ENCODE measurements at places on chromosomes 4 and X. TPM values are rescaled to one million over a fixed set of nuclear protein-coding genes. Genes with fewer than 3 reads are reported as not detected.

DNA sequence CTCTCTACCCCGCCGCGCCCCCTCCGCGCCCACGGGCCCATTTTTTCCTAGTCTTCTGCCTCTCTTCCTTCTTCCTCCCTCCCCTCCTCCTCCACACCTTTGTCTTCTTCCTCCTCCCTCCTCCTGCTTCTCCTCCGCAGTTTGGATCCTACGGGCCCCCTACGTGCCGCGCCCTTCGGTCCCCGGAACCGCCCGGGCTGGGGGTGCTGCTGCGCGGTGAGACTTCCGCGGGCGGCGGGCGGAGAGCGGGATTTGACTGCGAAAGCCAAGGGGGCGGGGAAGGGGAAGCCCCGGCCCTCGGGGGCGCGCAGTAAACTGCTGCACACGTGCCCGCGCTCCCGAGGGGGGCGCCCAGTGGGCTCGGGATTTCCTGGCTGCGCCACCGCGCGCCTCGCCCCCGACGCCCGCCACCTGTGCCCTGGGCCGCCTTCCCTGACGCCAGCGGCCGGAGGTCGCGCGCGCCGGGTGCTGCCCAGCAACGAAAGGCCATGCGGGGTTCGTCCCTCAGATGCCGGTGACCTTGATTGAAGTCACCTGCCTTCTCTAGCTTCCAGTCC lies 3.3 kb upstream of the NKX3-2 start:
- peak; percentile 67 for DNase-seq

- no peak for DNase-seq
These were observed 595 bp downstream of the MBNL3 start for GRCh38 chrX:132488180-132488705.

DNA sequence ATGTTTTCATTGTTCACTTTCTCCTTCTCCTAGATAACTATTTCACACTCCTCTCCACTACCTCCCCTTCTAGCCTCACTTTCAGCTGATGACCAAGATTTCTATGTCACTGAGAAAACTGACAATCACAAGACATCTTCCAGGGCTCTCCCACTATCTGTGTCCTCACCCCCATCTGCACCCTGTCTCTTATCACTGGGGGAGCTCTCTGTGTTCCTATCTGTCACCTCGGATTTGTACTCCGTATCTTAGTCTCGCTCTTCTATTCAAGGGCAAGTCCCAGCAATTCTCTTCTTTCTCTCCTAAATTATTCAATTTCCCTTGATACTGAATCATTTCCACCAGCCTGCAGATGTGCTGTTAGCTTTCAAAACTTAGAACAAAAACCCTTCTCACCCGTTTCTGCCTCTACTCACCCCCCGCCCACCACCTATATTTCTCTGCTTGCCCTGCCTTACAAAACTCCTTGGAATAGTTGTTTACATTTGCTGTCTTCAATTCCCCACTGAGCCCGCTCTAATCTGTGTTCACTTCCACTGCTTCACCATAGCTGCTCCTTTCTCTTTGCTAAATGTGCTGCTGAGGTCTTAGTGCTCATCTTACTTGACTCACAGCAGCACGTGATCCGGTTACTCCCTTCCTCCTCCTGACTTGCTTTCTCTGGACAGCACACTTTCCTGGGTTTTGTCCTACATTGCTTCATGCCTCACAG lies 293.2 kb downstream of the UNC5C start:
- no peak for DNase-seq

- no peak for DNase-seq
These were observed 13.0 kb downstream of the EXOC1 start for GRCh38 chr4:55866290-55866907.

DNA sequence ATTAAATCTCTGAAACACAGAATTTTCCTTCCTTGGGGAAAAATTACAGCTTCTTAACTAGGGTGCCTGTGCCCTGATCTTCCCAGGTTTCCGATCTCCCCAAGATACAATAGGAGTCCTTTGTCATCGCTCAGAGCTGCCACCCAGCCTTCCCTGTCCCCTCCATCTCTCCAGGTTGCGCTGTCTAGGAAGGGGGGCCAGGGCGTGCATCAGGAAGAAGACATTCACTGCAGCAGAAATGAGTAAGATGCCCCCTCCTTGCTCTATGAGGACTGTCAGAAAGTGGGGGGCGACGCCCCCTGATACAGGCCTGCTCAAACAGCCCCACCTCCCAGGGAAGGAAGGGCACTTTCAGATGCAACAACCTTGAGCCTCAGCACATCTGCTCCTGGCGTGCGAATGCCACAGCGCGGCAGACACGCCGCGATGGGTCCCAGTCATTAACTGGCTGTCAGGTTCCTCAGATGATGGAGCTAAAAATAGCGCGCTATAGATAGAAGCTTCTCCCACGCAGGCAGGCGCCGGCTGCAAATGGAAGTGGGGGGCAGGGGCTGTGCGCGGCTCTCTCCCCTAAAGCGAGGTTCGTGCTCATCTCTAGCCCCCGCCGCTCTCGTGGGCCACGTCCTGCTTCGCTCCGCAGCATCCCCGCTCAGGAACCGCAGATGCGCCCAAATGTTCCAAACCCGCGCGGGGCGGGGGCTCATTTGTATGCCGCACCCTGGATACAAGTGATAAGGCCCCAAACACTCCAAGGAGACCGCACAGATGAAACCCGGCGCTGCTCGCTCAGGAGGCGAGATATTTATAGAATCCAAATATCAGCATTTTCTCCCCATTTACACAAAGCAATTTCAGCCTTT lies 57.6 kb upstream of the LGI2 start:
- peak; percentile 83 for DNase-seq

DNA sequence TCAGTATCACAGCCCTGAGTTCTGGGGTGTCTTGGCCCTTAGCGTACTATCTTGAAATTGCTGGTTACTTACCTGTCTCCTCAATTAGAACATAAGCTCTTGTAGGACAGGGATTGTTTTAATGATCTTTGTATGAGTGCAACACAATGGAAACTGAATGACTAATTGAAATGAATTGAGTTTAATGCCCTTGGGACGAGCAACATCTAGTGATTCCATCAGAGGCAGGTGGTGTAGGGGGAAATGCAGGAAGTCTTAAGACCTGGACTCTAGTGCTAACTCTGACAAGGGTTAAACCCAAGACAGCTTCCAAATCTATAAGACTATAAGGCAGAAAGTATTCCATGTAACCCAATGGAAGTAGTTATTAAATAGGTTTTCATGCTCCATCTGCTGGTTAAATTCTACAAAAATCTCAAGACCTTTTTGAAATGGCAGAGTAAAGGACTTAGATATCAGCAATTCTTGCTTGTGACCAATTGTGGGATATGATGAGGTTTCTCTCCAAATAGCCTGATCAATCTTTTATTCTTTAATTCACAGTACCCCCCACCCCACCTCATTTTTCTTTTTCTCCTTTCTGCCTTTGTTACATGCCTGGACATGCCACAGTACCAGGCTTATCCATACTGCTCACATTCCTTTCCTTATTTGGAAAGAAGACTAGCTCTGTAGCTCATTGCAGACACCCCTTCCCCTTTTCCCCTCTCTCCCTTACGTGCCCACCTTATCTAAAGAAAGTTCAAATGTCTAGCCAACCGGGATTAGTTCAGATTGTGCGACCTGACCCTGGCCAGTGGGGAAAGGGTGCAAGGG lies 340.8 kb downstream of the PAPSS1 start:
- DNase-seq: no peak

GRCh38 chr4:25101836-25102235 lies 58.4 kb downstream of the SEPSECS start:
- no peak for DNase-seq

DNA sequence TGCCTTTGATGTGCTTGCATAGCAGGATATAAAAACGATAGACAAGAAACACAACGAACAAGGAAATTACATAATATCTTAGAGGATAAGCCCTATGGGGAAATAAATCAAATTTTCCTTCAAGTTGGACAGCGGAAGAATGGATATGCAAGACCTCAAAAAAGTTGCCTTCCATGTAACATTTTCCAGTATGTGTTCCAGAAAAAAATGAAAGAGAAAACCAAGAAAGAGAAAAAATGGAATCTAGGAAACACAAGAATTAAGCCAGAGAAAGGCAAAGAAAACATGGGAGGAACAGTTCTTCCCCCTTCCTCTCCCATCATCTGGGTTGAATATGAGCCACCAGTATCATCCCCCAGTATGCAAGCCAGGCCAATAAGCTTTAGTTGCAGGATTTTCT lies 34.6 kb upstream of the MID1 start:
- DNase-seq: no peak

DNA sequence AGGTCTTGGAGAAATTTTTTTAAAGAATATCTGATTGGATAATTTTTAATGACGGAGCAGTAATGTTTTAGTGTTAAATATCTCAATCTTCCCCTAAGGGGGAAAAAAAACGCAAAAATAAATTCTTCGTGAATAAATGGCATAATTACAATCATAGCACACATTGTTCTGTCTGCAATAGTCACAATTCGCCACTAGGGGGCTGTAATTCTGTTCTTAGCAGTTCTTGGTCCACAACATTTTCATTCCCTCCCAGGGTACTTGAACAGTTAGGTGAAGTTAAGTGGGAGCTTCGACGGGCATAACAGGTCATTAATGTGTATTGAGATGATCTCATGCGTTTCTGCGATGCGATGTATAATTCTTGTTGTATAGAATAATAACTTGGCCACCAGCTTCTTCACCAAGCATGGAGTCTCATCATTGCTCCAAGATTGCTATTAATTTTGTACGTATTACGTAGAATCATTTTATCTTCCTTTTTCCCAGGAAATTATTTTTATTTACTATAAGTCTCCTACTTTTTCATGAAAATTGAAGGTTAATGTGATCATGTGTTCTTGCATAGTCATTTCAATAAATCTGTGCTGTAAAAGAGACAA lies 27.2 kb downstream of the HTR2C start:
- no peak for DNase-seq

DNA sequence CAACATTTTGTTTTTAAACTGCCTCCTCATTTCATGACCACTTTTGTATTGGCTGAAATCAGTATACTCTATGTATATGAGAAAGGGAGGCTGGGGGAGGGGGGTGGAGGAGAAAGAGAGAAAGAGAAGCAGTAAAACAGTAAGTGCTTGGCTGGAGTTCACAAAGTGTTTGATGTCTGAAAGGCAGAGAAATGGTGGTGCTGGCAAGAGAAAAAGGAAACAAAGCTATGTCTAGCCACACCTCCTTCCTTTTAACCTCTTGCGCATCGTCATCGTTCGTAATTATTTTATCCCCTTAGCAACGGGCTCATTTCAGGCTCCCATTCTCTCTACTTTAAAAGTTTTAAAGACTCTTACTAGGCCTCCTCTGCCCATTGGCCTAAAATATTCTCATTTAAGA lies 25.6 kb downstream of the RPA4 start:
- DNase-seq: no peak

DNA sequence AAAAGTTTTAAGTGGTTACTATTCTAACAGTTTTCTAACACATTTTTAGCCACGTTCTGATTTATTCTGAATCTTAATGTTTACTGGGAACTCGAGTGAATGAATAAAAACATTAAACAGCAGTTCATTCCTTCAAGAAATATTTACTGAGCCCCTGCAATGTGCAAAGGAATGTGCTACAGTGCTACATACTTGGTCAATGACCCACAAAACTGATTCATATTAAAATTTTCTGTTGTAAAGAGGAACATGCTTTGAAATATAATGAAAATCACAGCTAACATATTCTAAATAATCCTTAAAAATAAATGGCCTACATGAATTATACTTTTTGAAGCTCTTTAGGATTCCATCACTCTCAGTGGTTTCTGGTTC lies 78.7 kb downstream of the ARAP2 start:
- DNase-seq: no peak

DNA sequence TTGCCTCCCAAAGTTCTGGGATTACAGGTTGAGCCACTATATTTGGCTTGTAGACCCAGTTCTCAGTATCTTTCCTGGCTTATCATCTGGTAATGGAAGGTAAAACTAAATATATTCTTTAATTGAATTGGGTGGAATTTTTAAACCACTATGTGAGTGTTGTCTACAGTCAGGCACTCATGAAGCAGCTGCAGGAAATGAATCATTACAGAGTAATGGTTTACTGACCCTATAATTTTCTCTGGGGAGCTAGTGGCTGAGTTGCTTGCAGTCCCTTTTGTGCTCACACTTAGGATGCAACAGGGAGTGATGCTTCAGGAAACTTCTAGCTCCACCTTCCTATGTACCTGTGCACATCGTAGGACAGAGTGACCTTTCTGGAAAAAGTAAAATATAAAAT lies 4.1 kb upstream of the UGT2B7 start:
- DNase-seq: no peak

- DNase-seq: no peak
These were observed 8.0 kb downstream of the REELD1 start for GRCh38 chr4:146222313-146222712.

The GPRASP2 gene
- 9.3 TPM for total RNA-seq

GRCh38 chr4:99645036-99645435 lies 12.6 kb downstream of the C4orf54 start:
- DNase-seq: no peak

- DNase-seq: no peak
These were observed 1397.0 kb downstream of the FAM133A start for GRCh38 chrX:95071052-95071451.

GRCh38 chr4:183443655-183444213 lies 702 bp upstream of the CDKN2AIP start:
- no peak for DNase-seq

The MAPK10 gene
- 30.5 TPM for total RNA-seq

DNA sequence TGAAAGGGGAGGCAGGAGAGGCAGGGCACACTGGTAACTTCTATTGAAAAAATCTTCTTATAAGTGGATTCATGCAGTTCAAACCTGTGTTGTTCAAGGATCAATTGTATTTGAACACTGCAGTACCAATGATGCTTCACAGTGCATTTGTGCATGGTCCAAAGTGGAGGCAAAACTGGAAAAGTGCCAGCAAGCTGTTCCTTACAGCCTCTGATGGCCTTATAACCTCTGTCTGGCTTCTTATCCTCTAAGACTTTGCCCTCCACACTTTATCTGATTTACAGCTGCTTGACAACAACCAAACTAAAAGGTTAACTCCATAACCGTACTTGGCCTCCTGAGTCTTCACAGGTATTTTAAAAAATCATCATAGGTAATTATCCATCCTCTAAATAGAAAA lies 40.4 kb downstream of the MAGEB17 start:
- DNase-seq: no peak

GRCh38 chr4:185395238-185395955 lies at the start of gene LRP2BP:
TSS of gene LRP2BP (minus strand) at chr4:185395924. CDS start at chr4:185378186, 17,738 bp downstream.
- no peak for DNase-seq

The ASB5 gene
- total RNA-seq: 2.5 TPM

DNA sequence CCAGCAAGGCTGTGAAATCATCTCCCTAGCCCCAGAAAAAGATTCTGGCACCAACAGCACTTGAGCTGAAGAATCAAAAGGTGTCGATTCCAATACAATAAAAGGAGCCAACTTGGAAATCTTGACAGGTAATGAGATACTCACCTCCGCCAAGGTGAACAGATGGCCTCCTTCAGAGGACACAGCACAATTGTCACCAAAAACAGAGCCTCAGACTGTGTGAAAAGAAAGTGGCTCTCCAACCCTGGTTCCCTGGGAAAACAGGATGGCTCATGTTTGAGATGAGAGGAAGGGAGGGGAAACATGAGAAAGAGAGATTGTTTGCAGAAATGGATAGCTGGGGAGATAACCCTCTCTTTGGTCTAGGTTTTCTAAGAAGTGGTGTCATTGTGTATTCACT lies 168.9 kb downstream of the HS3ST1 start:
- DNase-seq: no peak

- DNase-seq: no peak
These were observed 62.5 kb downstream of the NDNF start for GRCh38 chr4:121009578-121010478.

- DNase-seq: no peak
These were observed 42.9 kb upstream of the HS3ST1 start for GRCh38 chr4:11471618-11472017.

The NOX1 gene
- not detected for total RNA-seq

- DNase-seq: no peak
These were observed 21.4 kb upstream of the AFAP1 start for GRCh38 chr4:7960790-7961655.

All from posterior vena cava (tissue), 2 donors.